ENCODE measurements at places on chromosomes 16 and 17.
A peak's percentile ranks its signal among the peaks of the same experiment; 100 is the strongest.

DNA sequence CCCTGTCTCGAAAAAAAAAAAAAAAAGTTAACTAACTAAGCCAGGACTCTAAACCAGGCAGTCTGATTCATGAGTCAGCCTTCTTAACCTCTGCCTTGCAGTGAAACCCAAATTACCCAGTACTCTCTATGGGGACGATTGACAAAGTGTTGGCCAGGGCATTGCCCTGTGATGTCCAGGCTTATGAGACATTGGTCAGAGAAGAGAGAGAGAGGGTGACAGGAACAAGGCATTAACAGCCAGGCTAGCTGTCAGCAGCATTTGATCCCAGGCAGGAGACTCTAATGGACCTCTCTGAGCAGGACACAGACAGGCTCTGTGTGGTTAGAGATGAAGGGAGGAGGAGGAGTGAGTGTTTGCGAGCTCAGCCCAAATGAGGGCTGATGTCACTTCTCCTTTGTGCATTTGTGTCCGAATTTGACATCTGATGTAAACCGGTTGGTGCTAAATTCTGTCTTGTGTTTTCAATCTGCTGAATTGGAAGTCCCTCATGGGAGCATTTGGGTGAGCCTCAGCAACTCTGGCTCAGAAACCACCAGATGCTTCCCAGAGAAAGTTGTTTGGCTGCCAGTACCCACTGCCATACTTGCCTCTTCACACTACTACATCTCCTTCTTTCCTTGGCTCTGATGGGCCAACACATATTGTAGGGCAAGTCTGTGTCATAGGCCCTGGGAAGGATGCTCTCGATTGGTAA lies 4.3 kb upstream of the MYL4 start:
- peak; percentile 59 for DNase-seq

DNA sequence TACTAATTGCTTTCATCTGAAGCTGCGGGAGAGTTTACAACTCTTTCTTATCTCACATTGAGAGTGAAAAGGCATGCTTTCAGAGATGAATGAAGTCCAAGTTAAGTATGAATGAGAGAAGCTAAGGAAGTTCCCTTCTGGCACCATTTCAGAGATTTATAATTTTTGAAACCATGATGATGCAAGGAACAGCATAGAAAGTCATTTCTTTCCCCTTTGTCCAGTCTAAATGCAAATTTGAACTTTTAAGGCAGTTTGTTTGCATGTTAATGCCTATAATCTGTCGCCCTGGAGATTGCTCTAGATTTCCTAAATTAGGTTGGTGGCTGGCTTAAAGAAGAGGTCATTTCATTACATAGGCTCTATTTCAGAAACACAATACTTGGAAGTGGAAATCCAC lies 594.8 kb upstream of the GOT2 start:
- no peak for DNase-seq

- DNase-seq = no peak
Observed at GRCh38 chr17:40457964-40458791, 14.9 kb downstream of the IGFBP4 start.

DNA sequence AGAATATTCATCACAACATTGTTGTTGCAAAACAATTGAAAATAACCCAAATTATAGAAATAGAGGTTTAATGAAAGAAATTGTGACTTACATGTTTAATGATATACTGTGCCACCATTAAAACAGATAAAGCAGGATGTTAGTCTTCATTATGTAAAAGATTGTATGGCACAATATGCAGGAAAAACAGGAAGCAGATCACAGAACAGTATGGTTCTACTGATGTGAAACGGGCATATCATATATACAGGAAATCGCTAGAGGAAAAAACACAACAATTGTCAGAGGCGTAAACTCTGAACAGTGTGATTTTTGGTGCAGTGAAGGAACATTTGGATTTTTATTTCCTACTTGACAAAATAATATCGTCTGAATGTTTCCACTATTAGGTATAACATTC lies 22.0 kb downstream of the OR3A1 start:
- DNase-seq = no peak

- no peak for DNase-seq
Observed at GRCh38 chr16:89691231-89691985, 4.9 kb downstream of the CDK10 start.

DNA sequence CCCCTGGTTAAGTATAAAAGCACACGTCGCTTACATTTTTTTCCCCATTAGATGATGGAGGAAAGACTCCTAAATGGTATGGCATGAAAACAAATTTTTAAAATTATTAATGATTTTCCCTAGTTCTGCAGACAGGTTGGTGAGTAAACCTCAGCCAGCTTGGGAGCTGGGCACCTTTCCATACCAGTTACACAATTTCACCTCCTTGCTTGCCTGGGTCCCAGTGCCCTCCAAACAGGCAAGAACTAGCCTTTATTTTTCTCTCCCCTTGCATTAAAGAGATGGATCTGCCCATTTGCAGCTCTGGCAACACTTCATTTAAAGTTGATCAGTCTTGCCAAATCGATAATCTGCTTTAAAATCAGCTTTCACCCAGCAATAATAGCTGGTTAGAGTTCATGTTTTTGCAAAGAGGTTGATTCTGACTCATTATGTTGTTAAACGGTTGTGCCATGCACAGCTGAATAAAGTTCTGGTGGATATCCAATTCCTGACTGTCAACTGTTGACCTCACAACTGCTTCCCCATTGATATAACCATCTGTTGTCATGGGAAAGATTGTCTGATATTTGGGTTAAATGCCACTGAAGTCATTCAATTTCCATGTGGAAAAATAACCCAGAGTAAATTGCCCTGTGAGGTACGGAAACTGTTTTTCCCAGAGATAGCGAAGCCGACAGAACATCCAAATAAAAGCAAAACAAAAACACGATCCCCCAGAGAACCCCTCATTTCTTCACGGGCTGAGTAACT lies 1.3 kb downstream of the C17orf58 start:
- no peak for DNase-seq
